T-helper 2 cell (primary cell): ENCODE measurements at places on chromosomes 5 and 9.

DNA sequence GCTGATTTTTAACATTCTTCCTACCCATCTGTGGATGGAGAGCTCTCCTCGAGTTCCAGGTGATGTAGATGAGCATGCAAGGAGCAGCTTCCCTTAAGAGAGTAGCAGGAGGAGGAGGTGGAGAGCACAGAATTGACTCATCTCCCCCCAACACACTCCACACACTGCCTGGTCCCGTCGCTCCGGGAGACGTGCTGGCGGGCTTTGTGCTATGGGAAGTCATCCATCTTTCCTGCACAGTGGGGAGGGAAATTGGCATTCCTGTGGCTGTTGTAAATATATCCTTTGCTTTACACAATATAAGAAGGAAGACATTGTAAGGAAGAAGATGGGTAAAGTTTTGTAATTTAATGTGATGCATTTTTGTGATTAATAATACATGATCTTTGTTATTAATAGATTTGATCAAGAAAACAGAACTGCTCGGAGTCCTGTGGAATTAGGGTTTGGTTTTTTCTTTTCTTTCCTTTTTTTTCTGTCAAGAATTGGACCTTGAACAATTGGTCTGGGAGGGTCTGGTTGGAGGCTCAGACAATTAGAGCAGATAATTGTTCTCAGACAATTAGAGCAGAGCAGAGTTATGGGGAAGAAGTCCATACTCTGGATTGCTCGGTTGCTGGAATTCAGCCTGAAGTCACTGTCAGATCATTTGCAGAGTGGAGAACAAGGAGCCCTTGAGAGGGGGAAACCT, 297.8 kb downstream of the GADD45G start:
- DNase-seq: no peak

GRCh38 chr5:135693371-135693955, 114.7 kb upstream of the CXCL14 start:
- no peak for DNase-seq

DNA sequence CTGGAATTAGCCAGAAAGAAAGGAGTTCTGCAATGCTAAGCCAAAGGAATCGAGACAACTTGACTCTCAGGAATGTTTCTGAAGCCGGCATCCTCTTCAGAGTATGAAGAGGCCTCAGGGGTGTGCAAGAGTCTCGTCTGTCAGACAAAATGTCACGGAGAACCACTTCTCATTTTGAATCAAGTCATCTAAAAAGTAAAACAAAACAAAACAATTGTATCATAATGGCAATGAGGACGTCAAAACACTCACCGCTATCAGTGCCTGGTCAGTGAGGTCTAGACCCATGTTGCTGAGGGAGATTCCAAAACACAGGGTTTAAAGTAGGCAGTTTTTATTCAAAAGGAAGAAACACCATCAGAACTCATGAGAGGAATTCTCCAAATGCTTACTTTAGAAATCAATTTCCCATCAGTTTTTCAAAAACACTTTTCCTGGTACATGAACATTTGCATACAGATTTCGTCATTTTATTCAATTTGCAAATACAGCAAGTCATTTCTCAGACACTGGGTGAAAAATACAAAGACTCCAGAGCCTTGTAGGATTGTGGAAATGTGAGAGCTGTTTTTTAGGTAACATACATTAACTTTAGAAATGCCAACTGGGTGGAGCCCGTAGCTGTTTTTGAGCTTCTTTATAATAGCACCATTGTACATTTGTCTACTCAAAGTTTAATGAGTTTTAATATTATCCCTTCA, 89.5 kb upstream of the MAP3K1 start:
- DNase-seq: no peak

DNA sequence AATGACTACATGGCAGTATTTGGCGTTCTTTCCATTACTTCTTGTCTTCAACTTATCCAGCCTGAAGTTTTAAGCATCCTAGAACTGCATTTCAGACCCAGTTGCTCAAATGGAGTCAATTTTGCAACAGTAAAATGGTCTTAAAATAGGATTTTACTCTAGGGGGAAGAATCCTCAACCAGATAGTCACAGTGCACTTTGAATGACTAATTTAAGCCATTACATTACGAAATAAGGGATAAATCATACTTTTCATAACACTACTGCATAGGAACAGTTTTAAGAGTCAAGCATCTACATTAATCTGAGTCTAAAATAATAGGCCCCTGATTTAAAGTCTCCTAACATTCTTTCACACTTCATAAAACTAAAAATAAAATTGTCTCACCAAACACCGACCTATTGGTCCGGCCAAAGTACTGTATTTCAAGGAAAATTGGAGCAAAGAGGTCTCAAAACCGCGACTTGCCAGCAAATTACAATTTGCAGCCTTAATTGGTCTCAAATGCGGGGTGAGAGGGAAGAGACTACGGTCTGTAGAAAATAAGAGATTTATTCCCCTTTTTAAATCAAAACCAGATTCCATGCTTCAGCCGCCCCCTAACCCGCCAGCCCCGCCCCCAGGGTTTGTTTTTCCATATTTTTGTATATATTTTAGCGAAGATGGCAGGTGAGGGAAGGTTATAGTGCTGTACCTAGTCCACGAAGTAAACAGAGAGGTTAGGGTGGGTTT, 1.2 kb upstream of the SMARCA2 start:
- no peak for DNase-seq

GRCh38 chr9:33350310-33350709, 52.1 kb downstream of the AQP7 start:
- no peak for DNase-seq

GRCh38 chr5:132687995-132688394, 14.2 kb downstream of the IL4 start:
- peak; percentile 88 for DNase-seq

GRCh38 chr5:56681346-56681745, 134.0 kb upstream of the MAP3K1 start:
- no peak for DNase-seq

GRCh38 chr9:18520416-18521047, 46.6 kb downstream of the ADAMTSL1 start:
- no peak for DNase-seq

DNA sequence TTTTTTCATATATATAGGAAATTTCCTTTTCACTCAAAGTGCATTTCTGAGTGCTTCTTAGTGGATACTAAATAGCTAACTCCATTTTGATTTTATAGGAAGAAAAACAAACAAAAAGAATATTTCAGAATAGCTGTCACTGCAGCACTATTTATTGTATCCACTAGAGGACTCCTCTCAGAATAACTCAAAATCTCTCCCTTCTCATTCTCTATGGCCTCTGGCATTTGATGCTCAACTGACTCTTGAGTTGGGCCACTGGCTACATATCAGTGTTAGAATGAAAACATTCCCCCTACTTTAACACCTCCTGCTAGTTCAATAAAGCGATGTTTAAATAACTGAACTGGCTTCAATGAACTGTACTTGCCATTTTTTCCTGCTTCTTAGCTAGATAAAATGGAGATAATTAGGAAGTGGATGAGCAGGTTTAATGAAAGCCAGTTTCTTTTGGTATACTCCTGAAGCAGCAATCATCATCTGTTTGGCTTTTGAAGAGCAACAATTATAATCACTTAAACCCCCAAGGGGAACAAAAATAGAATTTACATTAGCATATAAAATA, 16.6 kb upstream of the ELAVL2 start:
- DNase-seq: no peak

DNA sequence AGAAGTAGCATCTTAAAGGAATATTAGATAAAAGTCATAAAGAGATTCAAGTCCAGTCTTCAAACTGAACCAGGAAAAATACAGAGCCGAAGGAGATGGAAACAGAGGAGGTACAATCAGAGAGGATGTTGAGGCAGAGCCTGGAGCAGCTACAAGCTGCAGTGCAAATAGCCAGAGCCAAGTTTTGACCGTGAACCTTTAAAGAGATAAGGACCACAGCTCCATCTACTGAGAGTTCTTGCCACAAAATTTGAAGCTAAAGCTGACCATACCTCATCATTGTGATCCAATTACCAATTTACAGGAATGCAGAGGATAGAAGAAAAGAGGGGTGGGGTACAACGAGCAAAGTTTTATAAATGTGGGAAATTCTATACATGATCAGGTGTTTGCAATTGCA, 10.4 kb upstream of the DEPDC1B start:
- no peak for DNase-seq

DNA sequence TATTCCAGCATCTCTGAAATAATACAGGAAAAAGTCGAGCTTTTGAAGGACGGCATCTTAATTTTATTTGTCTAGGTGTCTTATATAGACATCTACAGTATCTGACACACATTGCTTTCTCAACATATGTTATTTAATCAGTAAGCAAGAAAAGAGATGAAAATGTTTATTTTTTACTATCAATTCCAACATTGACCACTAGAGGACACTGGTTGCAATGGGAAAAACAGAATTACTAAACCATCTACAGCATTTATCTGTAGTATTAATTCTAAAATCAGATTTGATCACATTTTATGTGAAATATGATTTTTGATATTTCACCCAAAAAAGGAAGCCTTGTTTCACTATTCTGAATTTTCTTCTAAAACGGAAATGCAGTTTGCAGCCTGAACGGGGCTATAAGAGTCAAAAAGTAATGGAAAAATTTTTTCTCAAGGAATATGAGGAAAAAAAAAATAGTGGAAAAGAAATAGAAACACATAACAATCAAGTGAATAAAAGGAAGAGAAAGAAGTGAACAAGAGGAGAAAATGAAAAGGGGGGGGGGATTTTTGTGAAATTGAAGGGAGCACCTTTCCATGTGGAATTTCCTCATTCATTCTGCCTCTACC, 98.6 kb downstream of the OSTF1 start:
- no peak for DNase-seq

GRCh38 chr5:41610386-41610785, 100.0 kb upstream of the PLCXD3 start:
- DNase-seq: no peak

GRCh38 chr9:124485936-124486335, 21.3 kb downstream of the NR5A1 start:
- no peak for DNase-seq

DNA sequence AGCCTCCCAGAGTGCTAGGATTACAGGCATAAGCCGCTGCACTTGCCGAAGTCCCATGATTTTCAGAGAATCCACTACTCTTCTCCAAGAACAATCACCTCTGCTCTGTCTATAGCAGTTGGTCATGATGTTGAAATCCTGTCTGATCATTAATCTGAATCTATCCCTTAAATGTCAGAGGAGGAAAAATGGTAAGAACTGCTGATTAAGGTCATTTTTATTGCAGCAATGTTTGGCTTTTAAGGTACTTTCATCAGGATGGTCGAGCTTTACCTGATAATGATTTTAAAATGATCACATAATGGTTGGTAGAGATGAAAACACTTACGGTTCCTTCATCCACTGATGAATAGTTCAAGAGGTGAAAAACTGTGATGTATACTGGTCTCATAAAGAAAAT, 968.6 kb downstream of the TLE4 start:
- DNase-seq: no peak

DNA sequence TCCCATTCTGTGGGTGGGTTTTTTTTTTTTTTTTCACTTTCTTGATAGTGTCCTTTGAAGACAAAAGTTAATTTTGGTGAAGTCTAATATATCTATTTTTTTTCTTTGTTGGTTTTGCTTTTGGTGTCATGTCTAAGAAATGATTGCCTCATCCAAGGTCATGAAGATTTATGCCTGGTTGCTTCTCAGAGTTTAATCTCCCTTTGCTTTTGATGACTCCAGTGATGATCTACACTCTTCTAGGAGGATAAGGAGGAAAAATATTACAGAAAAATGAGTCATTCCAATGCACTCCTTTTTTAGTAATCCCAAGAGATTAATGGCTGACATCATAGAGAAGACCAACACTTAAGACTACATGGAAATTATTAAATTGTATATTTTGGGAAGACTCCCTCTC, 79.7 kb upstream of the ICE1 start:
- no peak for DNase-seq

- no peak for DNase-seq
Observed at GRCh38 chr9:98342098-98342819, 86.8 kb upstream of the TBC1D2 start.

DNA sequence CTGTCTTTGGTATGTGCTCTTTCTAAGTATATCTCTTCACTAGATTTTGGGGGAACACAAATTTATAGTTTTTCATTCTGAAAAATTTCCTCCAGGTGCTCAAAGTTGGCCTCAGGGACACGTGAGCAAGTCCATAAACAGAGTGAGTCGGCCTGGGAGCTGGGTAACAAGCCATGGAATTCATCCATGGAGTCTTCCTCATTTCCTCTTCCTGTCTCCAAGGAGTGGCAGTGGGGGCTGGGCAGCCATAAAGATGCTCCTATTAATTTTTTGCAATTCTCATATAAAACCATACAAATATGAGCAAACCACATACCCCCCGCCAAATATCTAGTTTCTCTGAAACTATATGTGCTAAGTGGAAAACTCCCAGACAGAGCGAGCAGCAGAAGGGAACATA, 136.6 kb upstream of the OTULINL start:
- DNase-seq: no peak

DNA sequence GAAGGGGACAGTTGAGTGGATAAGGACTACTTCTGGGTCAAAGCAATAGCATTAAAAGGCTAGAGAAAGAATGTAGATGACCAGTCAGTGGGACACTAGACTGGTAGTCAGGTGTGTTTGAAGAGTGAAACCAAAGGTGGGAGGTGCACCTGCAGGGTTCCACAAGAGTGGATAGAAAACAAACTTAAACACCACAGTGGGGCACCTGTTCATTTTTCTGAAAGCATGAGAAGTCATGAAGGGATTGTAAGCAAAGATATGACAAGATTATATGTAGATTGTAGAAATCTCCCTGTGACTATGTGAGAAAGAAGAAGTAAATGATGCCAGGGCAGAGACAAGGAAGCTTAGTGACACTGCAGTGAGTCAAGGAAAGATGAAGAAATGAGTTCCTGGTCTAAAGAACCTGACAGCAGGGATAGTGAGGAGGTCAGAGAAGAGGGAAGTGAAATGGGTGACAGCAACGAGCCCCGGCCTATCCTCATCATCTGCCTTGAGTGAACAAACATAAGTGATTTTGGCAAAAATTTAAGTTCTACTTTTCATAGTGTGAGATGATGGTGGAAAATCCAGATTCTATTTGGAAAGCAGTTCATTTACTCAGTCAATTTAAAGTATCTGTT, 296.9 kb downstream of the TLE4 start:
- no peak for DNase-seq

DNA sequence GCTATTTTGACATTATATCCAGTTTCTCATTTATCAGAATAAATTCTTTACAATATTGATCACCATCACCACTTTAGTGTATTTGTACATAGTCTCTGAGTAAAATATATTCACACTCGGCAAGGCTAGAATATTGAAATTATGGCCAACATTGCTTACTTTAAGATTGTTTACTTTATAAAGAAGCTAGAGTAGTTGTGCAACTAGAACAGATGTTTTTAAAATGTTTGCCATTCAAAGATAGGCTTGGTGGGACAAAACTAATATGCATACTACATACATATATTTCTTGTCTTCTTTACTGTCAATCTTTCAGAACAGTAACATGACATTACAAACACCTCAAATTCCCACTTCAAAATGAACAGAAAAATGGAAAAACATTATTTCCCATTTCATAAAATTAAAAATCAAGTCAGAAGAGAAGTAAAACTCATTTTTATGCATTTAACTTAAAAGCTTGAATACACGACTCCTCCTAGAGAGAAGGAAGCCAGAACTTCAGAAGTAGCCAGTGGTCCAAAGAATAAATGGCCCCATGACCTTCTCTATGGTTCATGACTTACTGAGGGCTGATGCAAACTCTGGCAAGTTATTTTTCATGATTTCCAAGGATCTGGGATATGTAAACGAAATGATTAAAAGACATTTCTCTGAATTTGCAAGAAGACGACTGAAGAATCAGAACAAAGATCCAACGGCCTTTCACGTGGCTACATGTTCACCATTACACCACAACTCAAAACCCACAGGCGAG, 14.1 kb downstream of the MTX3 start:
- no peak for DNase-seq
